ENCODE measurements at places on chromosomes 3 and 15. TPM values are rescaled to one million over a fixed set of nuclear protein-coding genes. Genes with fewer than 3 reads are reported as not detected.

Gene LRCH3
- 20.9 TPM for polyA plus RNA-seq

Gene IL5RA
- 0.63 TPM for polyA plus RNA-seq

Gene CHCHD6
- 24.4 TPM for polyA plus RNA-seq

Gene CISH
- 21.9 TPM for polyA plus RNA-seq

Gene INSYN1
- 11.9 TPM for polyA plus RNA-seq

Gene GHSR
- not detected for polyA plus RNA-seq

Gene ZDHHC23
- 0.80 TPM for polyA plus RNA-seq

Gene SCAANT1
- polyA plus RNA-seq: not detected

GRCh38 chr15:100972975-100973350, 53.8 kb downstream of the LRRK1 start:
- no peaks in the 10 kb centered on the region for H3K27me3 ChIP-seq
- H3K27ac ChIP-seq: no peak overlapping the region
- H3K4me3 ChIP-seq: no peak overlapping the region
- H3K36me3 ChIP-seq: no peaks in the 10 kb centered on the region
- H3K4me1 ChIP-seq: peaks cover 6% of the 10 kb centered on the region

DNA sequence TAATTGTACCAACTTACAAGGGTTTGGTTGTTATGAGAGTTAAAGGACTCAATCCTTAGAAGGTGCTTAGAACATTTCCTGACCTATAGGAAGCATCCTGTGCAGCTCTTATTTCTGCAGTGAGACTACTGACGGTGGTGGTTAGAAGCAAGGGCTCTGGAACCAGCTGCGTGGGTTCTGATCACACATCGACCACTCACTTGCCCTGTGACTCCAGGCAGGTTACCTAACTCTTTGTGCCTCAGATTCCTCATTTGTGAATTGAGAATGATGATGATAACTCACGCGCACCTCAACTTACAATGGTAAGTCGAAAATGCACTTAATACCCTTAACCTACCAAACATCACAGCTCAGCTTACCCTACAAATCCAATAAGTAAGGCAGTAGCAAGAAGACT, 80.7 kb upstream of the SPATA12 start:
- no peak overlapping the region for H3K4me3 ChIP-seq
- no peak overlapping the region for H3K27ac ChIP-seq
- peaks cover 25% of the 10 kb centered on the region for H3K4me1 ChIP-seq

DNA sequence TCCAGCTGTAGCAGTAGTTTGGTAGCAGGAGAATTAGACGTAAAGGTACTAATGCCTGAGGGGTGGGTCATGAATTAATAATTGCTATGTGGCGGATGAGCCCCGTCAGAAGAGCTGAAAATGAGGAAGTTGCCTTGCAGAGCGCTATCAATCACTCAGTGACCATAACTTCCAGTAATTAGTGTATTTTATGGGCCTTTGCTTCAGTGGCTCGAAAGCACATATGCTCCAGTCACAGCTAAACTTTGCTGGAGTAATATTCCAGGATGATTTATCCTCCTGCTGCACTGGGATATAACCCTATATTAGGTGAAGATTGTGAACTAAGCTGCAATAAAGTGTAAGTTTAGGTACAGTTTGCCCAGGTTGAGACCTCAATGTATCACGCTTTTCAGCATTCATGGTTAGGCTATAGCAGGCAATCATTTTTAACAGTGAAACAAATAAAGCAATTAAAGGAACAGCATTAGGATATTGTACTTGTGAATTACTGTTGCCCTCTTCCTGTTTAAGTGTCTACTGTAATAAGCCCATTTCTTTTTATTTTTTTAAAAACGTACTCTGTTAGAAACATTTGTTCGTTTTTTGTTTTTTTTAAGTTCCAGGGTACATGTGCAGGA, 104.6 kb upstream of the SKOR1 start:
- H3K27ac ChIP-seq: no peak overlapping the region
- H3K4me3 ChIP-seq: no peak overlapping the region
- no peaks in the 10 kb centered on the region for H3K4me1 ChIP-seq
- no peaks in the 10 kb centered on the region for H3K27me3 ChIP-seq
- no peak for DNase-seq

GRCh38 chr3:28595372-28595771, 246.7 kb upstream of the AZI2 start:
- no peaks in the 10 kb centered on the region for H3K36me3 ChIP-seq
- H3K27me3 ChIP-seq: no peaks in the 10 kb centered on the region
- no peaks in the 10 kb centered on the region for H3K4me1 ChIP-seq
- H3K27ac ChIP-seq: no peak overlapping the region

GRCh38 chr3:52305926-52306325, 10.2 kb upstream of the DNAH1 start:
- DNase-seq: no peak
- no peaks in the 10 kb centered on the region for H3K27me3 ChIP-seq
- peaks cover 2% of the 10 kb centered on the region for H3K4me1 ChIP-seq
- H3K27ac ChIP-seq: no peak overlapping the region
- H3K4me3 ChIP-seq: no peak overlapping the region

GRCh38 chr15:29924750-29925149, 102.5 kb upstream of the TJP1 start:
- H3K4me3 ChIP-seq: no peak overlapping the region
- H3K27ac ChIP-seq: no peak overlapping the region
- DNase-seq: peak; percentile 45
- H3K27me3 ChIP-seq: peaks cover 3% of the 10 kb centered on the region
- no peaks in the 10 kb centered on the region for H3K36me3 ChIP-seq

- H3K4me3 ChIP-seq: no peak overlapping the region
- no peaks in the 10 kb centered on the region for H3K27me3 ChIP-seq
- H3K4me1 ChIP-seq: no peaks in the 10 kb centered on the region
- no peak overlapping the region for H3K27ac ChIP-seq
- H3K36me3 ChIP-seq: no peaks in the 10 kb centered on the region
Observed at GRCh38 chr3:60803216-60804173, 447.8 kb downstream of the FHIT start.

DNA sequence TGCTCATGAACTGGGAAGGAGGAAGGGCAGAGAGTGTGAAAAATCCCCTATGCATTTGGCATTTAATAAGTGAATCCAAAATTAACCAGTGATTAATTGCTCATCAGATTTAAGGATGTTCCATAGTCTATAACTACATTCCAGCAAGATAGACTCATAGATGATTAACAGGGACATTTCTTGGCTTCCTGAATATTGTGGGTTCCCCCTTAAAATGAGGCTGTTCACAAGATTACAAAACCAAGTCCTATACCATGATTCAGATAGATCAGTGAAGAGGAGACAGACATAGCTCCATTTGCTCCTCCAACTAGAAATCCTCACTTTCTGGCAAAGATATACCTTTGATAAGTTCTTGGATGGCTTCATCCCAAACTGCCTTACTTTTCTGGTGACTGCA, 15.4 kb downstream of the RASGRP1 start:
- H3K27ac ChIP-seq: no peak overlapping the region
- H3K4me1 ChIP-seq: no peaks in the 10 kb centered on the region
- no peaks in the 10 kb centered on the region for H3K27me3 ChIP-seq

DNA sequence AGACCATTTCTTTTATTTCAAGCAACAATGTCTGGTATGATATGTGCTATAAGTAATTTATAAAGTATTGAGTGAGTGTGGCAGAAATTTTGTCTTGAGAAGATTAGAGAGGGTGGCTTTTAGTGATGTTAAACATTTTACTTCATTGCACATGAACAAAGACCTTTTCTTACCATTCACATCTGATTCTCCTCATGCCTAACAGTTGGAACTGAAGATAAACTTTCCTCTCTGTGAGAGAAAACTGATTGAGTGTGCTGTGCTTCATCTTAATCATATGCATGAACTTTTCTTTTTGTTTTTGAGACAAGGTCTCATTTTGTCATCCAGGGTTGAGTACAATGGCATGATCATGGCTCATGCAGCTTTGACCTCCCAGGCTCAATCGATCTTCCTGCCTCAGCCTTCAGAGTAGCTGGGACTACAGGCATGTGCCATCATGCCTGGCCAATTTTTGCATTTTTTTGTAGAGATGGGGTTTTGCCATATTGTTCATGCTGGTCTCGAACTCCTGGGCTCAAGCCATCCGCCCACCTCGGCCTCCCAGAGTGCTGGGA, 377.7 kb upstream of the GOLIM4 start:
- H3K27ac ChIP-seq: no peak overlapping the region
- no peaks in the 10 kb centered on the region for H3K27me3 ChIP-seq
- H3K4me1 ChIP-seq: no peaks in the 10 kb centered on the region
- no peak overlapping the region for H3K4me3 ChIP-seq
- no peaks in the 10 kb centered on the region for H3K36me3 ChIP-seq
- DNase-seq: no peak

- no peaks in the 10 kb centered on the region for H3K4me1 ChIP-seq
- H3K27me3 ChIP-seq: no peaks in the 10 kb centered on the region
- H3K4me3 ChIP-seq: no peak overlapping the region
- H3K27ac ChIP-seq: no peak overlapping the region
- no peaks in the 10 kb centered on the region for H3K36me3 ChIP-seq
- no peak for DNase-seq
Observed at GRCh38 chr3:49701388-49702077, 12.2 kb downstream of the RNF123 start.

- no peak overlapping the region for H3K27ac ChIP-seq
- H3K36me3 ChIP-seq: no peaks in the 10 kb centered on the region
- no peak for DNase-seq
- no peak overlapping the region for H3K4me3 ChIP-seq
- no peaks in the 10 kb centered on the region for H3K27me3 ChIP-seq
Observed at GRCh38 chr3:46289551-46289950, 47.3 kb downstream of the CCR3 start.

DNA sequence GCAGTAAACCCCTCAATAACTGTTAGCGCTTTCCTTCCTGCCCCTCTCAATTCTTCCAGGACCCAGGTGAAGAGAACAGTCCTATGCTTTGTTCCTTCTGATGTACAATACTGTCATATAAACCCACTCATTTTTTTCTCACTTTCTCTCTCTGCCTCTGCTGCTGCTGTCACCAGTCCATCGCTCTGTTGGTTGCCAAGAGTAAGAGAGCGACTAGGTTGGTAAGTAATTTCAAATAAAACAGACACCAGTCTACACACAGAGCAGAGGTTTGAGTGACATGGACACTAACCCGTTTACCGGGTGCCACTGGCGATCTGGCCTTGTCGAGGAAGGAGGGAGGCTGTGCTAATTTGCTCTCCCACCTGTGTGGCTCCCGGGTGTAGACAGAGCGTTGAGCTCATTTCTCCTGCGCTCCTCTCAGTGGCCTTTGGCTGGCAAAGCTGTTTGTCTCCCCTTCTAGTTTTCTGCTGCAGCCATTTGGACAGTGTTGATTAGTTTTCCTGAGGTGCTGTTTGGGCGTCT, 215.4 kb downstream of the THSD4 start:
- DNase-seq: no peak
- no peak overlapping the region for H3K4me3 ChIP-seq
- peaks cover 8% of the 10 kb centered on the region for H3K4me1 ChIP-seq

GRCh38 chr3:13379201-13379830, 40.8 kb downstream of the NUP210 start:
- H3K4me1 ChIP-seq: no peaks in the 10 kb centered on the region
- H3K27me3 ChIP-seq: no peaks in the 10 kb centered on the region
- no peaks in the 10 kb centered on the region for H3K36me3 ChIP-seq
- H3K27ac ChIP-seq: no peak overlapping the region

- H3K4me3 ChIP-seq: no peak overlapping the region
- H3K27ac ChIP-seq: no peak overlapping the region
- no peaks in the 10 kb centered on the region for H3K4me1 ChIP-seq
Observed at GRCh38 chr3:41581700-41582099, 380.2 kb downstream of the ULK4 start.

- H3K4me1 ChIP-seq: no peaks in the 10 kb centered on the region
- no peaks in the 10 kb centered on the region for H3K27me3 ChIP-seq
- DNase-seq: no peak
- no peaks in the 10 kb centered on the region for H3K36me3 ChIP-seq
- H3K27ac ChIP-seq: no peak overlapping the region
Observed at GRCh38 chr3:37492468-37492867, 318.1 kb upstream of the LRRFIP2 start.

DNA sequence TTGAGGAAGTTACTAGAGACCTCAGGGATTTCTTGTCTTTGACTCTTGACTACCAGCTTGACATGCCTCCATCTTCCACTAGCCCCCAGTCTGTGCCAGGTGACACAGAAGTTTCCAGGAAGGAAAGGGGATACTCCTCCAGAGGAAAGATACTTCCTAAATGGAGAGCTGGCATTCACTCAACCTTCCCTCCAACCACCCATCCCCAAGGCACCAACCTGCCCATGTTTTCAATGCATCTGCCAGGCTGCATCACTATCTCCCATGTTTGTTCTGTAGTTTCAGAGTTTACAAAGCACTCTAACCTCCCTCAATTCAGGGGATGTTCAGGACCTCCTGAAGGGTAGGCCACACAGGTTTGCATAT, 198.4 kb upstream of the LPP start:
- no peak overlapping the region for H3K27ac ChIP-seq
- H3K36me3 ChIP-seq: no peaks in the 10 kb centered on the region
- H3K4me3 ChIP-seq: no peak overlapping the region

DNA sequence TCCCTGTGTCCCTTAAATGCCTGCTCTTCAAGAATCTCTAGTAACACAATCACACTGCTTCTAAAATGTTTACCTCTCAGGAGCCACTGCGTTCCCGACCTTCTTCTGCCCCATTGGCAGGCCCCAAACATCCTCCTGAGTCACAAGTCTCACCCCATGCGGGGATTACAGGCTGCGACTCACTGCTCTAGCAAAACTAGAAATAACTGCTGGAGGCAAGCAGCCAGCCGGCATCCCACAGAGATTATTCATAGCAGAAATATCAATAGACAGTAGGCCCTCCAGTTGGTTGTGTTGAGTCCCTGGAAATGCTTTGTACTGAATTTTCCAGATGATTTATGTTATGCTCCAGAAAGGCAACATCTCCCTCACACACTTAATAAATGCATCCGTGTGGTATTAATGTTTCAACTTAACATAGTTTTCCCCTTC, 64.8 kb downstream of the RFTN1 start:
- no peak overlapping the region for H3K4me3 ChIP-seq
- H3K4me1 ChIP-seq: peaks cover 3% of the 10 kb centered on the region
- no peaks in the 10 kb centered on the region for H3K27me3 ChIP-seq
- no peaks in the 10 kb centered on the region for H3K36me3 ChIP-seq
- peak overlapping the region; percentile 42 for H3K27ac ChIP-seq
